ENCODE measurements at places on chromosomes 12 and 14.

GRCh38 chr12:75672200-75672599 is 160.8 kb upstream of the KRR1 start:
- DNase-seq: no peak

DNA sequence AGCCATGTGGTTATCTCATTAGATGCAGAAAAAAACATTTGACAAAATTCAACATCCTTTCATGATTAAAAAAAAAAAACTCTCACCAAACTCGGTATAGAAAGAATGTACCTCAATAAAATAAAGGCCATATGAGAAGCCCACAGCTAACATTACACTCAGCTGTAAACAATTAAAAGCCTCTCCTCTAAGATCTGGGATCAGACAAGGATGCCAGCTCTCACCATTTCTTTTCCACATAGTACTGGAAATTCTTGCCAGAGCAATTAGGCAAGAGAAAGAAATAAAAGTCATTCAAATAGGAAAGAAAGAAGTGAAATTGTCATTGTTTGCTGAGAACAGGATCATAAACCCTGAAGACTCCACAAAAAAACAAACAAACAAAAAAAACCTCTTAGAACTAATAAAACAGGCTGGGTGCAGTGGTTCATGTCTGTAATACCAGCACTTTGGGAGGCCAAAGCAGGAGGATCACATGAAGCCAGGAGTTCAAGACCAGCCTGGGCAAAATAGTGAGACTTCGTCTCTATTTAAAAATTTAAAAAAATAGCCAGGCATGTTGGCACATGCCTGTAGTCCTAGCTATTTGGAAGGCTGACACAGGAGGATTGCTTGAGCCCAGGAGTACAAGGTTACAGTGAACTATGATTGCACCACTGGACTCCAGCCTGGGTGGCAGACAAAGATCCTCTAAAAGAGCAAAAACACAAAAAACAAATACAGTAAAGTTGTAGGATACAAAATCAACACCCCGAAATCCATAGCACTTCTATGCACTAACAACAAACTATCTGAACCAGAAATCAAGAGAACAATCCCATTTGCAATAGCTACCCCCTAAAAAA is 114.4 kb downstream of the FOXA1 start:
- DNase-seq: no peak

DNA sequence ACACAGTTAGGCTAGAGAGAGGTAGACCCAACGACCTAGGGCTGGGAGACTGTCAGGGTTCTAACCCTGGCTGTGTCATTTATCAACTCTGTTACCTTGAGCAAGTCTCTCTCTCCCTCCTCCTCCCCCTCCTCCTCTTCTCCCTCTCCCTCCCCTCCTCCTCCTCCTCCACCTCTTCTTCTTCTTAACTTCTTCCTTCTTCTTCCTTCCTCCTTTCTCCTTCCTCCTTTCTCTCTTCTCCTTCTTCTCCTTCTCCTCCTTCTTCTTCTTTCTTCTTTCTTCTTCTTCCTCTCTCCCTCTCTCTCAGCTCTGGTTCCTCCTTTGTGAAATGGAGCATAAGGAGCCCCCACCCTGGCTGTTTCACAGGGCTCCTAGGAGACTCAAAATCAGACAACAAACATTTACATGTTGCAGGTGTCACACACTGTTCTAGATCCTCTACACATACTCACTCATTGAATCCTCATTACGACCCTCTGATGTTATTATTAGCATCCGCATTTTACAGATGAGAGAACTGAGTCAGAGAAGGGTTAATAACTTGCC is 2.2 kb upstream of the KCNH3 start:
- no peak for DNase-seq

- no peak for DNase-seq
Observed at GRCh38 chr12:122946690-122947341, 19.4 kb downstream of the ABCB9 start.

- DNase-seq: no peak
Observed at GRCh38 chr12:12612358-12612757, 682 bp downstream of the CREBL2 start.

DNA sequence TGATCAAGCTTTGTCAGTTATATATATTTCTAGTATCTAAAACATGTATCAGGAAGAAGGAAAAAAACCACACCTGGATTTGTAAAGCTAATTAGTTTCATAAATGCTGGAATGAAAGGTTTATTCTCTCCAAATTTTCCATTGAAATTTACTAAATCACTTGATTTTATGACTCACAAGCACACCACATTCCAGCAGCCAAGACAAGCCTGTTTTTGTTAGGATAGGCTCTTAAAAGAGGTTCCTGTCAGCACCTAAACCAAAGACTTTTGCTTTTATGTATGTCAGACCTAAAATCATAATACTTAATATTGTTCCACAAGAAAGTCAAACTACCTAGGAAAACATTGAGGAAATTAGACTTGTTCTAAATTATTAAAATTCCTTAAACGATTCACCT is 85.3 kb upstream of the PAWR start:
- no peak for DNase-seq

GRCh38 chr12:76002598-76003354 is 28.8 kb downstream of the PHLDA1 start:
- no peak for DNase-seq

DNA sequence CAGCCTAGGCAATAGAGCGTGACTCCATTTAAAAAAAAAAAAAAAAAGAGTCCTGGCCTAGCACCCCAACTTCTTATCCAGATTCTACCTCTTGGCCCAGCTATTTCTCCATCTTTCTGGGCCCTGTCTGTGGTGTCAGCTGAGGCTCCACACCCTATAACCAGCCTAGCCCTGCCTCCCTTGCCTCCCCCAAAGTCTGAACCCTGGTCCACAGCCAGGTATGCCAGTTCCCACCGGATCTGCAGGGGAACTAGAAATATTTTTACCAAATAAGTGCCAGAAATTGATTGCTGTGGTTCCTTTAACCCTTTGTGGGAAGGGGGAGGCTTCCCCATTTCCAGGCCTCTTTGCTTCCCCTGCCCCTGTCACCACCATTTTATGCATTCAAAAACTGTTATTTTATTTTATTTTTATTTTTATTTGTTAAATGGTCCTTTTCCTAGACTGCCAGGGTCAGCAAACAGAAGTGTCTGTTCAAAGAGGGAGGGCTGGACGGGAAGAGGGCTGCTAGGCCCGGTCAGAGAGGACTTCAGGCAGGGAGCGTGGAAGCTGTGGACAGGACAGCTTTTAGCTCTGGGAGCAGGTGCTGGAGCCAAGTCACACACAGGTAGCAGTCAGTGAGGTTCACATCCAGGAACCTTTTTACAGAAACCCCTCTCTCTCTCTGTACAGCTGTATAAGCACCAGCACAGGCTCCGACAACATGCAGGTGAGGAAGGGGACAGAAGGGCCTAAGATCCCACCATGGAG is 23.2 kb downstream of the TTC9 start:
- DNase-seq: no peak

- DNase-seq: no peak
Observed at GRCh38 chr14:100874411-100875091, 29.0 kb downstream of the RTL1 start.

- no peak for DNase-seq
Observed at GRCh38 chr14:95705518-95705917, 8.4 kb downstream of the TCL1A start.

DNA sequence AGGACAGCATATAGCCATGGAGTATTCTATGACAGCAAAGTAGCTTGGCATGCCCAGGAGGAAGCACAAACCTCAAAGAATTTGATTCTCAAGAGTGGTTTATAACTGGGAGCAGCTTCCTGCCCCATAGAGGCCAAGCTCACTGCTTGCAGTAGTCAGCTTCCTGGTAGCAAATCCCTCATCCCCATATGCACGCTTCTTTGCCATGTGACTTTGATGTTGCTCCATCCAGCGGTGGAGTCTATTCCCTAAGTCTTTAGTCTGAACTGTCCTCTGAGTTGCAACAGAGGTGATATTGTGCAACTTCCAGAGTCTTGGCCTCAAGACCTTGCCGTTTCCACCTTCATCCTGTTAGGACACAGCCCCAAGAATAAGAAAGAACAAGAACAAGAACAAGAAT is 996.8 kb upstream of the TMEM132C start:
- DNase-seq: no peak

GRCh38 chr14:75271514-75271913 is 7.1 kb upstream of the FOS start:
- DNase-seq: no peak

DNA sequence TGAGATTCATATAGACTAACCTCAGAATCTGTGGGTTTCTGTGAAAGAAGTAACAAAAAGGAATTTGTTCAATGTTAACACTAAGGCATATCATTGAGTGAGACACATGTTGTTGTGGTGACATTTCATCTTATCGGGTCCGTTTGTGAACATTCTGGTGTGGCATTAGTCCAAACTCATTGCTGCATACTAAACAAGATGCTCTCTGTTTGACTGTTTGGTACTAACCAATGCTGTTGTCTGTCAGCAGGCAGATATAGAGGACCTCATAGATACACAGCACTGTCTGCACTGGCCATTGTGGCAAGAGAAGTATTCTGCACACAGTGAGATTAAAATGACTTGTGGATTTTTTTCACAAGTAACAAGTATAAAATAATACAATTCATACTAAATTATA is 41.2 kb downstream of the SLC25A21 start:
- no peak for DNase-seq

- no peak for DNase-seq
Observed at GRCh38 chr12:80867941-80868340, 69.8 kb downstream of the LIN7A start.

- DNase-seq: no peak
Observed at GRCh38 chr14:30180219-30180618, 252.6 kb upstream of the PRKD1 start.

DNA sequence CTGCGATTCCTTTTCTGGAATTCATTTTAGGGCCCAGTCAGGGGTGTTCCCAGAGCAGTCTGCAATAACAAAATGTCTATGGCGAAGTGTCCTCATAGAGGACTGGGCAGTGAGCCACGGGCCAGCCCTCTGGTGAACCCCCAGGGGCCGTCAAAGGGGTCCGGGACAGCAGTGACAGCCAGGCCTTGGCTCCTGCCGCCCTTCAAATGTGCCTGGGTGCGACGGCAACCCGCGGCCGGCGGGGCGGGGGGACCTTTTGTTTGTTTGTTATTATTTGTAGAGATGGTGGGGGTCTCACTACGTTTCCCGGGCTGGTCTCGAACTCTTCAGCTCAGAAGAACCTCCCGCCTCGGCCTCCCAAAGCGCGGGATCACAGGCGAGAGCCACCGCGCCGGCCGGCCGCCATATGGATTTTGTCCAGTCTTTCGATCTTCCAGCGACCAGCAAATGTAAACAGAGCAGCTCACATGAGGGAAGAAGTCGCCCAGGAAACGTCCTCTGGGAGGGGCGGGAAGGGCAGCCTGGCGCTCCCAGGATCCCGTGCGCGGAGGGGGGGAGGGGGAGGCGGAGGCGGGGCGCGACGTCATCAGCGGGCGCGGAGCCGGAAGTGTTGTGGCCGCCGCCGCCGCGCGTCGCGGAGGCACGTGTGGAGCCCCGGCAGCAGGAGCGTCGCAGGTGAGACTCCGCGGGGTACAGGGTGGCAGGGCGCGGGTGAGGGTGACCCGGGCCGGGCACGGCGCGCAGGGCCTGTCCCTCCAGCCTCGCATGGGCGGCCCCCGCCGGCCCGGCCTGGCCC is at the start of gene TRMT61A:
Gene TRMT61A, plus strand, starts transcription at position 610 of the 796 bp plus-strand sequence. CDS start 783 bp downstream, outside the sequence.
- DNase-seq: peak; percentile 68

- DNase-seq: no peak
Observed at GRCh38 chr14:69270795-69271708, 11.1 kb downstream of the GALNT16 start.

- DNase-seq: no peak
Observed at GRCh38 chr12:18651525-18651924, 86.3 kb downstream of the PLCZ1 start.

- no peak for DNase-seq
Observed at GRCh38 chr12:65121049-65121955, at the start of gene WIF1. Gene WIF1 (minus strand): TSS chr12:65121305. CDS start chr12:65121191, 114 bp downstream.

DNA sequence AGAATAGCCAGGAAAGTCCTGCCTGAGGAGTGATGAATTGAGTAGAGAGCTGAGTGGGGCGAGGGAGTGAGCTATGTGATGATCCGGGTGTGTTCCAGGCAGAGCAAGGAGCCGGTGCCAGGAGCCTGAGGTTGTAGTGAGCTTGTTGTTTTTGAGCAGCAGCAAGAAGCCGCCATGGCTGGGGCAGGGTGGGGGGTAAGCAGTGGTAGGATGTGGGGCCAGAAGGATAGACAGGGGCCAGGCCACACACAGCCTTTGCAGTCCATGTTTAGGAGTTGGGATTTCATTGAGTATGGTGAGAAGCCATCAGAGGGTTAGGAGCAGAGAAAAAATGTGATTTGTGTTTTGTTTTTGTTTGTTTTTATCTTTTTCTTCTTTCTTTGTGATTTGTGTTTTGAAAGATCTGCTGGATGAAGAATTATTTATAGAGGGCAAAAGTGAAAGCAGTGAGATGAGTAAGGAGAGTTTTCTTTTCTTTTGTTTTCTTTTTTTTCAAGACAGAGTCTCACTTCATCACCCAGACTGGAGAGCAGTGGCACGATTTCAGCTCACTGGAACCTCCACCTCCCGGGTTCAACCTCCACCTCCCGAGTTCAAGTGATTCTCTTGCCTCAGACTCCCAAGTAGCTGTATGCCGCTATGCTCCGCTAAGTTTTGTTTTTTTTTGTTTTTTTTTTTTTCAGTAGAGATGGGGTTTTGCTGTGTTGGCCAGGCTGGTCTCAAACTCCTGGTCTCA is 92.3 kb upstream of the BCAT1 start:
- DNase-seq: no peak

- DNase-seq: no peak
Observed at GRCh38 chr12:7096979-7097378, 4.7 kb upstream of the C1R start.

DNA sequence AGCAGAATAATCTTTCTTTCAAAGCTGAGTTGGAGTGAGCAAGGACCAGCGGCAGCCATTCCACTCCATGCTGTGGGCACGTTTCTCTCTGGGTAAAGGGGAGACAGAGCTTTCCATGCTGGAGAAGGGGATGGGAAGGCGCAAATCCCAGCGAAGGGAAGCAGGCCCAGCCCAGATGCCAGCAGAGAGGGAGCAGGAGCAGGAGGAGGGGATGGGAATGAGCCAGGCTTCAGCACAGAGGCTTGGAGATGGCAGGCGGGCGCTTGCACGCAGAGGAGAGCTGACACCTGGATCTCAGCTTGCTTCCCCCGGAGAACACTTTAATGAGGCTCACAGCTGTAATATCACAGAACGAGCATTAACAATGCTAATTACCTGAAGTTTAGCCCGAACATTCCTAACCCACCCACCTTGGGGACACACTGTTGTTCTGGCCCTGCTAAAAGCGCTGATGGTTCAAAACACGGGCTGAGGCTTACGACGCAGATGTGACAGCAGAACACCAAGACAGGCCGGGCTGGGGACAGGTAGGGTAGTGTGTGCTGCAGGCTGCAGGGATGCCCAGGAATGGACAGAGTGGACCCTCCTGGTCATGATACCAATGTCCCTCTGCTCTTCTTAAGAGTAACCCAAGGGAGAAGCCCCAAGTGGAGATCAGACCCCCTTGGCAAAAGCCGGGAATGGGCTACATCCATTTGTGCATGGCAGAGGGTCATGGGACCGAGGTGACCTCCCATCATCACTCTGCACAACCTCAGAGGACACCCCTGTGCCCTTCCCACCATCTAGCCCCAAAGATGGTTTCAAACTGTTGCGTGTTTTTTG is 288.6 kb downstream of the DPF3 start:
- no peak for DNase-seq

- no peak for DNase-seq
Observed at GRCh38 chr12:4152145-4152795, 121.3 kb upstream of the CCND2 start.

- no peak for DNase-seq
Observed at GRCh38 chr14:75523771-75524171, 1.5 kb downstream of the BATF start.

All from NCI-H187 treated with DMSO at 0.1 percent for 48 hours (cell line).